Head of caudate nucleus (tissue), 42 donors: ENCODE measurements at places on chromosomes 4 and X.

DNA sequence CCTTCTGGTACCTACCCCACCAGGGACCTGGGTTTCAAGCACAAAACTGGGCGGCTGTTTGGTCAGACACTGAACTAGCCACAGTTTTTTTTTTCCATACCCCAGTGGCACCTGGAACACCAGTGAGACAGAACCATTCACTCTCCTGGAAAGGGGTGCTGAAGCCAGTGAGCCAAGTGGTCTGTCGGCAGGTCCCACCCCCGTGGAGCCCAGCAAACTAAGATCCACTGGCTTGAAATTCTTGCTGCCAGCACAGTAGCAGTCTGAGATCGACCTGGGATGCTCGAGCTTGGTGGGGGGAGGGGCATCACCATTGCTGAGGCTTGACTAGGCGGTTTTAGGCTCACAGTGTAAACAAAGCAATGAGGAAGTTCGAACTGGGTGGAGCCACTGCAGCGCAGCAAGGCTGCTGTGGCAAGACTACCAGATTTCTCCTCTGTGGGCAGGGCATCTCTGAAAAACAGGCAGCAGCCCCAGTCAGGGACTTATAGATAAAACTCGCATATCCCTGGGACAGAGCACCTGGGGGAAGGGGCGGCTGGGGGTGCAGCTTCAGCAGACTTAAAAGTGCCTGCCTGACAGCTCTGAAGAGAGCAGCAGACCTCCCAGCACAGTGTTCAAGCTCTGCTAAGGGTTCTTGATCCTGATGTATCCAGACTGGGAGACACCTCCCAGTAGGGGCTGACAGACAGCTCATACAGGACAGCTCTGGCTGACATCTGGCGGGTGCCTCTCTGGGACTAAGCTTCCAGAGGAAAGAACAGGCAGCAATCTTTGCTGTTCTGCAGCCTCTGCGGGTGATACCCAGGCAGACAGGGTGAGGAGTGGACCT is 223.0 kb downstream of the COX18 start:
- no peak for DNase-seq

DNA sequence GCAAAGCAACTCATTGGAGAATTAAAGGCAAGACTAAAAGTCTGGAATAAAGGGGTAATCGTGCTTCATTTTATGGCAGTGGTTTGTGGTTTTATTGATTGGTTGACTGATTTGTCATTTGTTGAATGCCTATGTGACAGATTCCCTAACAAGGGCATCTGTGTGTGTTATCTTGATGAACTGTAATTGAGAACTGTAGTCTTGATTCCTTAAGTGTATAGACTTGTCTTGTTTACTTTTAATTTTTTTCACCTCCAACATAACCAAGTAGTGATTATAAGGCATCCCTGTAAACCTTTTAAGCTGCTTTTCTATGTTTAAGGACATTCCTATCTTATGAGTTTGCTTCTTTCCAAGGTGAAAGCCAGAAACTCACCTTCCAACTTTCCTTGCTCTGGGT is 216.0 kb upstream of the TAPT1 start:
- no peak for DNase-seq

GRCh38 chrX:136710325-136710951 is 62.5 kb downstream of the CD40LG start:
- DNase-seq, result no peak

DNA sequence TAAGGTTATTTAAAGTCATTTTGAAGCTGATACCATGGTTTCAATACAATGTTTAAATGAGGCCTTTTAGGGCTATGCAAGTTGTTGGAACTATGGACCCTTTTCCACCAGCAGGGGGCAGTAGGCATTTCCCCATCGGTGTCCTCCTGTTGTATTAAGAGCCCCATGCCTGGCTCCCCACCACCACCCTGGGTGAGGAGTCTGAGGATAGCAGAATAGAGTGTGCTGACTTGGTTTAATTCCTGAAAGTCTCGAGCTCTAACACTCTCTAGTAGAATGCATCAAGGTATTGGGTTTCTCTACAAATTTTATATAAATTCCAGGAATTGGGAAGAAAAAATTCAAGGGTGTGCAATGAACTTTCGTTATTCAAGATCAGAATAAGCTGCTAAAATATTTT is 234.8 kb upstream of the JADE1 start:
- DNase-seq, result peak; percentile 80

DNA sequence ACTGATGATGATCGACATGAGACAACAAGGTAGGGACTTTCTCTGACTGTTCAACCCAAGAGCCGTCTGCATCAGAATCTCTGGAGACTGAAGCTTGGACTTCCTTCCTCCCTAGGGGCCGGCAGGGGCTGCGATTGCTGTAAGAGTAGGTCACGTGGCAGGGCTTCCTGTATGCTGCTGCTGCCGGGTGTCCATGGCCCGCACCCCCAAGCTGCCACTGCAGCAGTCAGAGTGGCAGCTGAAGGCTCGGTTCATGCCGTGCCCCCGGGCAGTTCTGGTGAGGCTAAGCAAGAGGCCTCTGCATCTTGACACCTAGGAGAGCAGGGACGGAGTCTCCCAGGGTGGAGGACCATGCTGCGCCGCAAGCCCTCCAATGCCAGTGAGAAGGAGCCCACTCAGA is at the start of gene SASH3:
SASH3 (plus strand) TSS at position 203 of the 400 bp plus-strand sequence; CDS start at position 352, 149 bp downstream.
- no peak for DNase-seq

DNA sequence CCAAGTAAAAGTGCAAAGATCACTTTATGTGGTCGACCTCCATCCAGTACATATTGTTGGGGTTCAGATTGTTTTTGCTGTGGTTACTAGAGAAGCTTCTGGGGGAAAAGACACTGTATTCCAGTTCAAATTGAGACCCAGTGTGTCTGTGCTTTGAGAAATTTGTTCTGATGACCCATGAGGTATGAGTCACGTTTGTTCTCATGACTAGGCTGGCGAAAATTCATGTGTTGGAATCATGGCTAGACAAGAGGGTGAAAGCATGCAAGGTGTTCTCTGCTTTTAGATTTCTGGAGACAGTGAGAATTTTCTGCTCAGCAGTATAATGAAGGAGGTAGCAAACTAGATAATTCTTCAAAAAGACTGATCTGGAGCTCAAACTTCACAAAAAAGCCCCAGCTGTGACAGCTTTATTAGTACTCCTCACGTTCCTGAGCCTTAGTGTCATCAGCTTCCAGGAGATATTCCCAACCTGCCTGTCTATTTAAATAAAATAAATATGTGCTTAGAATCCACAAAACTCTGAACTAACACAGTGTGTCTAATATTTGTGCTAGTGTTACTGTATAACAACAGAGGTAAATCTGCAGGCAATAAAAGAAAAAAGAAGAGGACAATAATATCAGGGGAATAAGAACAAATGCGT is 24.4 kb upstream of the FAM47B start:
- no peak for DNase-seq

DNA sequence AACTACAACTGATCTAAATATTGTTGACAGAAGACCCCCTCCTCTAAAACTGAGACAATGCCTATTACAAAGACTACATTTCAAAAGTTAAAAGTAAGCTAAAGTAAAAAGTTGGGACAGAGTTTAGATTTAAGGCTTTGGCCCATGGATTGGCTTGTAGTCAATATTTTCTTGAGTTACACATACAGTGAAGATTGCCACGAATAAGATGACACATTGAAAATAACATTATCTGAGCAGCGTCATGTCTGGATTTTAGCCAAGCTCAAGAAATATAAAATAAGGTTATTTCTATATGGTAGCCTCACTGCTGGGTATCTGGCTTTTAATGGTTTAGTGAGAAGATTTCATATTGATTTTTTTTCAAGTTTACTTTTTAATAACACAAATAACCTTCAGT is 266.2 kb upstream of the LDB2 start:
- no peak for DNase-seq

DNA sequence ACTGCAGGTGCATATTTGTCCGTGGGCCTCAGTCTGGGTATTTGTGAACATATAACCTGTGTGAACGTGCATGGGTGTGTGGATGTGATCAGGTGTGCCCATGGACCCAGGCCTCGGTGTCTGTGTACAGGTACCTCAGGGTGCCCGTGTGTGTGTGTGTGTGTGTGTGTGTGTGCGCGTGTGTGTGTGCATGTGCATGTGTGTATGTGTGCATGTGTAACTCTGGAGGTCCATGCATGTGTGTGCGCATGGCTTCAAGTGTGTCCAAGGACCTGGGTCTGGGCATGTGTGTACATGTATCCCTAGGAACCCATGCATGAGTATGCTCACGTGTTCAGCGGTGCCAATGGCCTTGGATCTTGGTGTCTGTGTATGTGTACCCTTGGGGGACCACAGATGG is 15.8 kb downstream of the FTSJ1 start:
- DNase-seq, result no peak

- no peak for DNase-seq
Observed at GRCh38 chr4:5037553-5038551, 13.4 kb upstream of the STK32B start.

DNA sequence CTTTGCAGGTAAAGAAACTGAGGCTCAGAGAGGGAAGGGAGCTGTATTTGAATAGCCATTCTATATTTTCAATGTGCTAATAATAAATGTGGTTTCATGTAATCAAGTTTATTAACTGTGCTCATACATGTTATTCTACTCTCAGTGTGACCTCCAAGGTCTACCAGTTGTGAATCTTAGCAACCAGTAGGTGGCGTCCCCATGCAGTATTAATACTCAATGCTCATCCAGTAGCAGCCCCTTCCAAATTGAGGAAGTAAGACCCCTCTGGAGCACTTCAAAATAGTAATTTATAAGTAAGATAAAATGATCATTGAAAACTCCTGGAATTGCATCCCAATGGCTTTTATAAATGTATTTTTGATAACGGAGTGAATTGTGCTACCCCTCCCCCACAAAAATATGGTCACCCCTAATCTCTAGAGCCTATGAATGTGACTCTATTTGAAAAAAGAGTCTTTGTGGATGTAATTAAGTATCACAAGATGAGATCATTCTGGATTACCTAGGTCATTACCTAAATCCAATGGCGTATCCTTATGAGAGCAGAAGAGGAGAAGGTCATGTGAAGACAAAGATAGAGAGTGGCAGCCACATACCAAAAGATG is 20.4 kb upstream of the SEPSECS start:
- peak; percentile 34 for DNase-seq

DNA sequence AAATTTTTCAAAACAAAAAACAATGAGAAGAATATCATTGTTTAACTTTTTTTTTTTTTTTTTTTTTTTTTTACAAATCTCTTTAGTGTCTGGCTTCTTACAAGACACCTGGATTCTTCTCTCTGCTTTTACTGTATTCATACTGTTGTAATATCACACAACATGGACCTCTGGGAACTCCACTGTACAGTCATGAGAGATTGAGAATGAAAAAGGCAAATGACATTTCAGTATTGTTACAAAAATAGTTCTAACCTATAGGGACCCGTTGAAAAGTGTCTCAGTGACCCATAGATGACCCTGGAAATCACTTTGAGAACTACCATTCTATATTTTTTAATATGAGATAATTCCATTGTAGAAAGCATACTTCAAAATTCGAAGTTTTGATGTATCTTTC is 124.4 kb downstream of the SLIT2 start:
- no peak for DNase-seq

- DNase-seq, result no peak
Observed at GRCh38 chr4:133186210-133186609, 37.1 kb downstream of the PCDH10 start.

DNA sequence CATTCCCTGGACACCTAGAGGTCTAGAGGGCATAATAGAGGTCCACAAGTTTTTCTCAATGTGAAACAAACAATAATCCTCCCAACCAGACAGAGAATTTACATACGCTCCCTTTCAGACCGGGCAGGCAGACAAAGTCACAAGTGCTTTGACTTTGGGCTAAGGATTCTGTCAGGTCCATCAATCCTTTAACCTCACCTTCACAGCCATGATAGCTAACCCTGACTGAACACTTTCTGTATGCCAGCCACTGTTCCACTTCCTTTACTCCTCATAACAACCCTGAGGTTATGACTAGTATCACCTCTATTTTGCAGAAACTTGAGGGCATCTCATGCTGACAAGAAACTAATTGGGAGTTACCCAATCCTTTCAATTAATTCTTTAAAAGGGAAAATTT is 118.8 kb upstream of the AFF2 start:
- DNase-seq, result no peak

- no peak for DNase-seq
Observed at GRCh38 chrX:134599184-134599914, 58.9 kb downstream of the PLAC1 start.

DNA sequence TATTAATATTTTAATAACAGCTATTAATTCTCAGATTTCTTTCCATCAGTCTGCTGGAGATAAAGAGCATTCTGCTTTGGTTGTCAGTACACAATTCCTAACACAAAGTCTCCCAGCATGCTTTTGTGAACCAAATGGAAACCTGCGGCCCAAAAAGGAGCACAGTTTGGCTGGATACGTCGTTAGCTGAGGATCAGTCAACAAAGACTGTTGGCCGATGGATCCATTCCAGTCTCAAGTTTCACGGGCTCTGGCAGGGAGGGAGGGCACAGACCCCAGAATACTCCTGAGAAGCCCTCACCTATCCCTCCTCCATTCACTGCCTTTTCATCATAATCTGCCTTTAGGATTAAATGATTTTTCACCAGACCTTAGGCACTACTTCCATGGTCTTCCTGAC is 26.3 kb upstream of the PRSS48 start:
- DNase-seq, result no peak

- no peak for DNase-seq
Observed at GRCh38 chrX:12987340-12987739, 12.4 kb downstream of the TMSB4X start.

DNA sequence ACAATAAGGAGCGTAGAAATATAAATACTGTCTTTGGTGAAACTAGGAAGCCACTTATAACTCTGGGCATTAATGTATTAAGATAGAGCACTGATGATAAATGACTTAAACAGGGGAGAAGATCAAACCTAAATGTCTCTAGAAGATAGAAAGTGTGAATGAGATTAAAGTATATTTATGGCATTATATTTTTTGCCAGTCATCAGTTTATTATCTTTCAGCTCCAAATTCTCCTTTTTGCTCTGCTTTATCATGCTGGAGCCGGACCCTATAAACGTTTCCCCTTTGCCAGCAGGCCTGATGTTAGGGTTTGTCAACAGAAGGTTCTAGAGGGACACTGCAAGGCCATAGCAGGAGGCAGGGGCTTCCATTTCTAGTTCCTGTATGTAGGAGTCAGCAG is 76.4 kb downstream of the TBC1D19 start:
- no peak for DNase-seq

DNA sequence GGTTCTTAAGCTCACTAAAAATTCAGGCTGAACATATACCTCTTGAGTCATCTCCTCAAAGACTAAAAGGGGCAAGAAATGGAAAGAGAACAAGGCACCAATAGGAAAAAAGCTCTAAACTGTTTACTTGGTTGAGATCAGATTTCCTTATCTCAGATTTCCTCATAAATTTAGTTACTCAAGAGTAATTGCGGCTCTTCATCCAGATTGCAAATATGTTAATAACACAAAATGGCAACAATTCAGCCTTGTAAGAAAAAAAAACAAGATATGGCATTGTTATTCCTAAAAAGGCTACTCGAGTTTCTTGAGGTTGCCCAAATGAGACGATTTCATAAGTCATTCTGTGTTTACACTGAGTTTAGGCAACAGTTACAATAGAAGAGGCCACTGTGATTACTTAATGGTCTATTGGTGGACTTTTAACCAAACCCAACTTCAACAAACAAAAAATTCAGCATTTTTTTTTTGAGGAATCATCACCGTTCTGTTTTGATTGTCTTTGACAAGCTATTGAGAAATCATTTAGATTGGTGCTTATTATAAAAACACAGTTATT is 97.9 kb upstream of the PDHA1 start:
- DNase-seq, result no peak
